ENCODE measurements at places on chromosomes 4 and X.
A peak's percentile ranks its signal among the peaks of the same experiment; 100 is the strongest.

- no peak for DNase-seq
These were observed 78.9 kb upstream of the BMPR1B start for GRCh38 chr4:94678896-94679295.

DNA sequence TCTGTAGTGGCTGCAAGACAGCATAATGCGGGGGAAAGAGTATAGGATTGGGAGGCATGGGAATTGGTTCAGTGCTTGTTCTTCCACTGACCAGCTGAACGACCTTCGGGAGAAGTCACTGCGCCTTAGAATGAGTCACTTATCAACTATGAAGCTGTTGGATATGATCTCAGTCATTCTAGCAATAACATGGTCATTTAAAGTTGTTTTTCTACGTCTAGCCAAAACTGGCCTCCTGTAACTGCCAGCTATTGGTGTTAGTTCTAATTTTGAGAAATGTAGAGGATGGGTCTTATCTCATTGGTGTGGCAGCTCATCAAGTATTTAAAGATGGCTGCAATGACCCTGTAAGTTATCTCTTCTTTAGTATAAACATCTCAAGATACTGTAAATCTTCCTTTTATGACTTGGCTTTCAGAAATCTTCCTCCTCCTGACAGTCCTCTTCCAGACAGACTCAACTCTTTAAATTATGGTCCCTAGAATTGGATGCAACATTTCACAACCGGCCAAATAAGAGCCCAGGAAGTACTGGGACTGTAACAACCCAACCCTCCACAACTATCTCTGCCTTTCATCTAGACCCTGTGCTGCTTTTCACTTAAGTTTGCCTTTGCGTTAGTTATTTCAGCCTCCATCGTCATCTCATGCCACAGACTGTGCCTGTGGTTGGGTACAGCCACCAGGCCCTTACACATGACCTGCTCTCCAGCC lies 243.3 kb downstream of the CBR4 start:
- DNase-seq: no peak

DNA sequence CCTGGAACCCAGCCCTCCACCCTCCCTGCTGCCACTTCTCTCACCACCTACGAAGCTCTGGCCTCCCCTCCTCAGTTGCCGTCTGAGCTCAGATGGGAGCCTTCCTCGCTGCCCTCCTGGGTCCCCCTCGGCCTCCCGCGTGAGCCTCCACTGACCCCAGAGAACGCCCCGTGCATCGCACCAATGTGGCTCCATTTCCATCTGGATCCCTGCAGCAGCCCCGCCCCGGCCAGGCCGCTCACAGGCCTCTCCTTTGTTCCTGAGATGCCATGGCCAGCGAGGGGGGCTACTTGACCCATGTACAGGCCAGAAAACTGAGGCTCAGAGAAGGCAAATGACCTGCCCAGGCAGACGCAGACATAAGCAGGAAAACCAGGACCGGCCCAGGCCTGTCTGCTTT lies 242.4 kb upstream of the PSAPL1 start:
- no peak for DNase-seq

- DNase-seq: no peak
These were observed 51.4 kb upstream of the BCLAF3 start for GRCh38 chrX:20042221-20042620.

DNA sequence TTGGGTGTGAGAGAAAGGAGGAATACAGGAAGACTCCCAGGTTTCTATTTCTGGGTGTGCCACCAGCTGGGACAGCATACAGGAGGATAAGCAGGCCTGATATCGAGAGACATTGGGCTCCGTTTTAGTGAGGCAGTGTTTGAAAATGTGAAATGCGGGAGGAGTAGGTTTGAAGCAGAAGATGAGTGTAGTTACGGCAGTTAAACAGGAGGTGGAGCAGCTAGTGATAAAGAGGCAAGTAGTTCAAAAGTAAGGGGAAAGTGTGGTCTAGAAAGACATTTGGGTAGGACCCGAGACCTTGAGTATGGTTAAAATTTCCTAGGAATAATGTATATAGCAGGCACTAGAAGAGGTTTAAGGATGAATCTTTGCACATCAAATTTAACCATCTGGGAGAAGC lies 42.4 kb downstream of the DCUN1D4 start:
- no peak for DNase-seq

GRCh38 chr4:133799717-133800315 lies 401.8 kb downstream of the PABPC4L start:
- no peak for DNase-seq

DNA sequence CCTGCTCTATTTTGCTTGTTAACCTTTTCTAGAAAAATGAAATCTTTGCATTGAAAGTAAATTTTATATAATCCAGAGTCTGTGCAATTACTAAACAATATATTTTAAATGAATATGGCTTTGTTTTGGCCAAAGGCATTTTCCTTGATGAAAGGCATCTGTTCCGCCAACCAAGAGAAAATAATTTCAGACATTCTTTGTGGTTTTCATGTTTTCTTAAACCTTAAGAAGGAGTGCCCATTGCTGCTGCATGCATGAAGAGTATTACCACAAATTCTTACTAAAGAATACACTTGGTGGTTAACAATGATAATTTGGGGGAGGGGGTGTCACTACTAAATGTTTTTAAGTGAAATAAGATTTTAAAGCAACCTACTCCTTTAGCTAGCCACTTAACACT lies 2.7 kb upstream of the PDGFC start:
- no peak for DNase-seq

DNA sequence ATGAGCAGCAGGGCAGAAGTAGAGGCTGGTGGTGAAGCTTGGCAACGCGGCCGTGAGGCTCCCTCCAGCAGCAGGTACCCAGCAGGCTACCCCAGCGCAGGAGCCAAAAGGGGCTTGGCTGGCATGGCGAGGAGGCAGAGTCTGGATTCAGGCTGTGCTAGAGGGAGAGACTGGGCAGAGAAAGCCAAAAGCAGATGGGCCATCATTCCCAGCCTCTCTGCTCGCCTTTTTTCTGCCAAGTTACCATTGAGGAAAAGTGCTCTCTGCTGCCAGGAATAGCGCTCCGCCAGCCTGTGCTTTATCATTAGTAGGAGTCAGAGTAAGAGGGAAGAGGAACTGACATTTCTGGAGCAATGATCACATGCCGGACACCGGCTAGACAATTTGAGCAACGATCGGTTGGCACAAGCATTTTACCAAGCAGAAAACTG lies 28.7 kb upstream of the MAP3K15 start:
- no peak for DNase-seq

- peak; percentile 11 for DNase-seq
These were observed 66.7 kb upstream of the NDUFC1 start for GRCh38 chr4:139368998-139369397.

- no peak for DNase-seq
These were observed 240.7 kb downstream of the DCLK2 start for GRCh38 chr4:150318971-150319370.

DNA sequence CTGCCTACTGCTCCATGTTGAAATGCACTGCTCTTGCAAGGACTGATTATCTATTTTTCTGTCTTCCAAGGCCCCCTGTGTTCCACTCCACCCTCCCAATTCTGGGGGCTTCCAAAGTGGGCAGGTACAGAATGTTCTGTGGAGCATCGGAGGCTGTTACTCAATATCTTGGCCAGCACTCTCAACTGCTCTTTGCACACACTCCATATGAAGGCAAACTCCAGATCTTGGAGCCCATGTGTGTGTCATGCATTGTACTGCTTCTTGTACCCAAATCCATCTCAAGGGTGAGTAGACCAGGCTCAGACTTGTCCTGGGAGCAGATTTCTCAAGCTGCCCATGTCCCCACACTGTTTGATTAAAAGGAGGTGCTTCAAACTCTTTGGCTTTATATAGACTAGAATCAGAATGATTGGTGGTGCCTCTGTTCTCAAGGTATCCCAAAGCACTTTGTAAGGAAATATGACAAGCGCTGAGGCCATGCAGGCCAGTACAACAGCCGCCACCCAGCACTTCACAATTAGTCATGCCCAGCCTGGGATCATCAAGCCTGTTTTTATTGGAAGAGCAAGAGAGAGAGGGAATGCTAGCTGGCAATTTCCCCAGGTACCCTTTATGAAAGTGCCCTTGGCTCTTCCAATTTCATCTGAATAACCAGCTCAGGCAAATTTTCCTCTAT lies 44.3 kb downstream of the AR start:
- DNase-seq: no peak

GRCh38 chr4:52957220-52957686 lies 95.1 kb downstream of the RASL11B start:
- peak; percentile 81 for DNase-seq

GRCh38 chr4:181597766-181598165 lies 645.4 kb upstream of the TENM3 start:
- DNase-seq: no peak

DNA sequence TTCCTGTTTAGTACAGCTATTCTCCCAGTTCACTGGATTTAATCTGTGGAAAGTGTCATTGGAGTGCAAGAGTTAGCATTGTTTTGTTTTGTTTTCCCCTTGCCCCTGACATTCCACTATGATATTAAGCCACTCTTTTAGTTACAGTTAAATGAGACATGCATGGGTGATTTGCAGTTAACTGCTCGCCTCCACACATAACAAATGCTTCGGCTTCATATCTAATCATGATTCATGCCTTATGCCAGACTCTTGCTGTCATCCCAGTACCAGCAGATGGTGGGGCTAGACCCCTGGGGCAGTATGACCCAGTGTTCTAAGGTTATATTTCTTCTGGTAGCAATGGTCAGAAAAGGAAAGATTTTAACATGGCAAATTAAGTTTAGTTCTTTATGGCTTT lies 80.1 kb downstream of the RAP1GDS1 start:
- no peak for DNase-seq

Data from NCI-H1092 treated with DMSO at 0.1 percent for 48 hours (cell line).